Kidney capillary endothelial cell (primary cell): ENCODE measurements at places on chromosomes 5 and 9.

DNA sequence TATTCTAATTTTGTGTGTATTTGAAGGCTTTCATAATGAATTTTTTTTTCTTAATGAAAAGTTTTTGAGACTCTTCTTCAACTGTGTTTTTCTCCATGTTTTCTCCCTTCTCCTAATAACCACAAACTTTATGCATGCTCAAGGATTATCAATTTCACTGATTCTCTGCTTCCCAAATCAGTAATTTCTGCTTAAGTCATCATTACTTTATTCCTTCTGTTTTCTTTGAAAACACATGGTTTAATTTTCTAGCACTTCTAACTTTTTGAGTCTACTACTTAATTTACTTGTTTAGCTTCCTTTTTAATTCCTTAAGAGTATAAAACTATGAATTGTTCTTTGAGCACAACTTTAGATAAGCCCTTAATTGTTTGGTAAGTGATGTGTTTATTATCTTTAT, 11.5 kb upstream of the FBN2 start:
- no peak for DNase-seq

DNA sequence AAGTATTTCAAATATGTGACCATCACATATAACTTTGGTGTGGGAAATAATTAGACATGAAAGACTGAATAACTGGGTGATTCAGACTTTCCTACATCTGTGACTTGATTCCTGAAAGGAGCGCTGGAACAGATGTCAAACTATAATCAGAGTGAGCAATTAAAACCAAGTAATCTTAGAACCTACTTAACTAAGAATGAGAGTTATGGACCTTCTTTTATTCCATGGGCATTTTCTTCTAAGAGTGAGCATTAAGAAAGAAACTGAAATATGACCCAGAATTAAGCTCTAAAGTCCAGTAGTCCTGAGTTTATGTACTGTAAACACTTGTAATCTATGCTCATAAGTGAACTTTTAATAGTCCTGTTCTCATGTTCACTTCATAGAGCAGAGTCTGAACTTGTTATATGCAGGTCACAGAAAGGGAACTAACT, 68.4 kb downstream of the PAM start:
- DNase-seq: no peak

GRCh38 chr5:92641031-92641962, 939.7 kb downstream of the NR2F1-AS1 start:
- DNase-seq: peak; percentile 63

DNA sequence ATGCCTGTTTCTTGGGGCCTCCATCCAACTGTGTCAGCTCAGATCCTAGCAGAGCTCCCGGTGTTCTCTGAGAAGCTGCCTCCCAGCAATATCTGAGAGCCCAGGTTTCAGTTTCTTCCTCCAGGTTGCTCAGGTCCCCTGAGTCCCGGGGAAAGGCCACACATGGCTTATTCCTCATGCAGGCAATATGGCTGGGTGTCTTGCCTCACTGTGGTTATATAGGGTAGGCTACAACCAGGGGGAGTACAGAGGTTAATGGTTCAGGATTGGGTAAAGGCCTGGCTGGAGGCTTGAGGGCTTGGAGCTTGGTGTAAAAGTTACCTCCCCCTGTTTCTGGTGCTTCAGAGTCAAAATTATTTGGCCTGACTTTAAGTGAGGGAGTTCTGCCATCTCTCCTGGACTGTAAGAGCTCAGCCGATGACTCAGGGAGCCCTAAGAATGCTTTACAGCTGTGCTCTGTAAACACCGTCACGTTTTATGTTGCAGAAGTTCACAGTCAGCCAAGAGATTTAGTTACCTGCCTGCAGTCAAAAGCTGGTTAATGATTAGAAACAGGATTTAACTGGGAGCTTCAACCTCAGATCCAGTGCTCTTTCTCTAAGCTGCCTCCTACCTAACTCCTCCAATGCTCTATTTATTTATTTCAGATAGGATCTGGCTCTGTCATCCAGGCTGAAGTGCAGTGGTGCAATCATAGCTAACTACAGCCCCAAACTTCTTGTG, 24.3 kb upstream of the UBAP2 start:
- no peak for DNase-seq

- DNase-seq: peak; percentile 88
Measured at GRCh38 chr5:65474130-65474711, 7.5 kb downstream of the ADAMTS6 start.

DNA sequence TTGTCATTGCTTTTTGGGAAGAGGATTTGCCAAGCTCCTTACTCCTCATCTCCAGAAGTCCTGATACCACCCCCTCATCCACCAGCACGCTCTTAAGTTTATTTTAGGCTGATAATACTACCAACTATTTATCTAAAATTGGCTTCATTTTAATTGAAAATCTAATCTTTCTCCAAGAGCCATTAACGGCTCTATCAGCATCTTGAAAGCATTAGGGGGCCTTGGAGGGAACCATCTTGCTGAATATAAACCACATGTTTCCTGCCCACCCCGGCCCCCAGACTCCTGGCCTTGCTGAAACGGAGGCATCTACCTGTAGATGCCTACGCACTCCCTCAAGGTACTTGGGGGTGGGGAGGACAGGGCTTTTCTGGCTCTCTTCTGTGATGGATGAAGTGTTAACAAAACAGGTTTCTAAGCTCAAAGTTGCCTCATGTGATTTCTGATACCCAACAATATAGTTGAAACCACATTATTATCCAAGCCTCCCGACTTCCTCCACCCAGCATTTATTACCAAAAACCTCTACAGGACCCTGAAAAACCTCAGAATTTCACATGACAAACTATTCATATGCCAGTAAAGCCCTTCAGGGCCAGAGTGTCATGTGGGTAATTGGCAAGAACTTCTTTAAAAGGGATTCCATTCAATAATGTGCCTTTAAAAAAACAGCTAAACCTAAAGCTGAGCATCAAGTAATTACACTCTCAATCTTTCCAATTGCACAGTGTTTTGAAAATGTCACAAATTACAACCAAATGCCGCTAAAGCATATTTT, 96.7 kb downstream of the SAXO1 start:
- no peak for DNase-seq

DNA sequence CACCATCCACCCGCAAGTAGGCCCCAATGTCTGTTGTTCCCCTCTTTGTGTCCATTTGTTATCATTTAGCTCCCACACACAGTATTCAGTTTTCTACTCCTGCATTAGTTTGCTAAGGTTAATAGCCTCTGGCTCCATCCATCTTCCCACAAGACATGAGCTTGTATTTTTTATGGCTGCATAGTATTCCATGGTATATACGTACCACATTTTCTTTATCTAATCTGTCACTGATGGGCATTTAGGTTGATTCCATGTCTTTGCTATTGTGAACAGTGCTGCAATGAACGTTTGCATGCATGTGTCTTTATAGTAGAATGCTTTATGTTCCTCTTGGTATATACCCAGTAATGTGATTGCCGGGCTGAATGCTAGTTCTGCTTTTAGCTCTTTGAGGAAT, 150.4 kb downstream of the DCP2 start:
- no peak for DNase-seq

DNA sequence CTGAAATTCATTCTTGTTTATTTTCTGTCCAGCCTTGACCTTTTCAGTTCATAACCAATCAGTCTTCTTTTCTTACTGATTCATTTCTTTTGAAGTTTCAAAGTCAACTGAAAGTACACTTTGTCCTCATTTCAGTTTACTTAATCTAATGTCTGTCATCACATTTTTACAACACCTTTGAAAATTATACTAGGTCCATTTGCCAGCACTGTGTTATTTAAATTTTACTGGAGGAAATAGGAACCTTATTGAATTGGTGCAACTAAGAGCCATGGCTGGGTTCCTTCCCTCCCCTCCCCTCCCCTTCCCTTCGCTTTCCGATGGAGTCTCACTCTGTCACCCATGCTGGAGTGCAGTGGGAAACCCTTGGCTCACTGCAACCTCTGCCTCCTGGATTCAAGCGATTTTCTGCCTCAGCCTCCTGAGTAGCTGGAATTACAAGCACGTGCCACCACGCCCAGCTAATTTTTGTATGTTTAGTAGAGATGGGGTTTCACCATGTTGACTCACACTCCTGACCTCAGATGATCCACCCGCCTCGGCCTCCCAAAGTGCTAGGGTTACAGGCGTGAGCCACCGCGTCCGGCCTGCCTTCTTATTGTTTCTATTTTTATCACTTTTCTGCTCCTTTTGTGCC, 6.3 kb downstream of the RMI1 start:
- DNase-seq: no peak

DNA sequence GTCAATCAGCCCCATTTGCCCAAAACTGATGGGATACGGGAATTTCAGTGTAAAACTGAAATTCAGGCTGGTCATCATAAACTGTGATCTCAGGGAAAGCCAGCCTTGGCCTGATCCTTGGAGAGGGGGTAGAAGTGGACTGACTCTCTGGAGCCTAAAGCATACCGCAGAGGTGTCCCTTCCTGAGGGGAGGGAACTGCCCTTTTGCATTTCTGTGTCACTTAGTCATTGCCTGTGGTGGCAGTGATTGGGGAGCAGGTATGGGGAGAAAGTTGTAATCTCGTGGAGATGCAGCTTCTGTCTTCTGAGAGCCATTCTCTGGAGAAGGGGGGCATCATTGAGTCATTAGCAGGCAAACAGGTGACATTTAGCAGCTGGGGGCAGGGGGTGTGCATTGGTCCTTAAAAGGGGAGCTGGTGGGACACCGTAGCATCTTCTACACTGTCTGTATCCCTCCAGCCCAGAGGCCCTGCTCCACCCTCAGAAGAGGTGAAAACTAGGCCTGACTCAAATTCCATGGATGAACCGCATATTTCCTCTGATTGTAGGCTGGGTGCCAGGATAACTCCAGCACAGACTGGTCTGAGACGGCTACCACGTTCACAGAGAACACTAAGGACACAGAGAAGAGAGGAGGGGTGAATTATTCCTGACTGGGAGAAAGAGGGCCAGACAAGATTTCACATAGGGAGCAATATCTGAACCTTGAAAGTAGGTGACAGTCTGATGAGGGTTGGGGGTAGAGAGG, 143.3 kb downstream of the SEC61B start:
- no peak for DNase-seq

- DNase-seq: no peak
Measured at GRCh38 chr5:176792655-176793342, 17.6 kb upstream of the UNC5A start.

DNA sequence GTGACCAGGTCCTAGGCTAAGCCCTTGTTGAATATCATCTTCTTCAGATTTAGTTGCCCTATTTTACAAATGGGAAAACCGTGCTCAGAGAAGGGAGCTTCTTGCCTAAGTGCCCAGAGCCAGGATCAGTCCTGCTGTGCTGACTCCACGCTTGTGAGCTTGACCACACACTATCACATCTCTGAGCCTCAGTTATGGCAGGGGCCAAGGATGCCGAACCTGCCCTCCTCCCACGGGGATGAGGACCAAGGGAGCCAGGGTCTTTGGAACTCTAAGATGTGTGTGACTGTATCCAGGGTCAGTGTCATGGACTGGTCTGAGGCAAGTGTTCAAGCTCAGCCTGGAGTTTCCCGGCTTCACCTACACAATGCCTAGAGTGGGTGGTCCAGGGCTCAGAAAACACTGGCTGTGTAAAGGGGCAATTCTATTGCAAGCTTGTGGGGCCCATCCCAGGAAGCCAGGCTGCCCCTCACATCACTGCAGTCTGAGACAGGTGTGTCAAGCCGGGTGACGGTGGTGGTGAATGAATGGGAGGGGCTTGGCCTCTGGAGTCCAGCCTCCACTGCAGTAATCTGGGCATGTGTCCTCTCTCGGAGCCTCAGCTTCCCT, 235.7 kb downstream of the PBX3 start:
- DNase-seq: no peak

DNA sequence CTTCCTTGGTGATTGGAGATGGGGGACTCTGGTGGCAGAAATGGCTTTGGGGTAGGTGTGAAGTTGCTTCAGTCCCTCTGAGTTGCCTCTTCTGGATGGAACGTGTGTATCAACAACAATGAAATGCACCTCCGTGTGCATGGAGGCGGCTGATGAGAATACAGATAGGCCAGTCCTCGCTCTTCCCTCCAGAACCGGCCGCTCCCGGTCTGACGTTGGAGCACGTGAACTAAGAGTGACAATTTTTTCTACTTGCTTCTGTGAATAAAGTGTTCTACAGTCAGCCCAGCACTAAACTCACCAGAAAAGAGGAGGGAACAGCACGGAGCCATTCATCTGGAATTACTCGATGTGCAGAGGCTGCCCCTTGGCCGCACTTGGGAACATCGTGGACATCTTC, 90.7 kb downstream of the ANKRD33B start:
- DNase-seq: no peak

DNA sequence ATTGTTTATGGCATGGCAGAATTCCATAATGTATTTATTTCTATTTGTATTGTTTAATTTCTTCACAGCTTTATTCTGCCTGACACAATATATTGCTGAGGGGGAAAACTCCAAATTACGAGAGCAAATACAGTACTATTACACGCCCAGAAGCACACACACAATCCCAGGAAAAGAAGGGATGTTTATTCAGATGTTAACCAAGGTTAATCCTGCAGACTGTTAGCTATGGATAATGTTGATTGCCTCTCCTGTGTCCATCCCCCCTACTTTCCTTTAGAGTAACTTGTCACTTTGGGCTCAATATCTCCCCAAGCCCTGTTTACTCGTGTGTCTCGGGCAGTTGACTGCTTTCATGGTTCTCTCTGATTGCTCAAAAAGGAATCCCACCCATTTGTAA, 84.2 kb upstream of the ERCC6L2 start:
- no peak for DNase-seq

GRCh38 chr5:169942181-169942580, 38.1 kb downstream of the INSYN2B start:
- DNase-seq: no peak

- no peak for DNase-seq
Measured at GRCh38 chr9:135914921-135915320, 7.6 kb upstream of the CAMSAP1 start.

DNA sequence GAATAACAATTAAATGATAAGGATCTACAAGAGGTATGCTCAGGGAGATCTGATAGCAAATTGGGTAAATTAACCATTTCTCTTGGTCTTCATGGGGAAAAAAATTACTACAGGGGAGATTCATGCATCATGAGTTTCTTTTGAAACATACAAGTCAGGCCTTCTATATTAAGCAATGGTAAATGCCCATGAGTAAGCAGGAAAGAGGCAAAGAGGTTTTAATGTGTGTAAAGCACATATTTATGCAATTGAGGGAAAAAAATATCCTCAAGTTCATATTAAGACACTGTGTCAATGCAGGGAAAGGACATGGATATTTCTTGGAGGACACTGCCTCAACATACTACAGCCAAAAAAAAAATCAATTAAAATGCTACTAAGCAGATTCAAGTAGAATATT, 73.4 kb upstream of the NR4A3 start:
- DNase-seq: no peak
